ENCODE measurements at places on chromosomes 3 and 15.

- no peak for DNase-seq
Observed at GRCh38 chr3:59784164-59784563, 734.3 kb upstream of the CFAP20DC start.

- no peak for DNase-seq
Observed at GRCh38 chr3:42982645-42983412, 3.7 kb downstream of the GASK1A start.

DNA sequence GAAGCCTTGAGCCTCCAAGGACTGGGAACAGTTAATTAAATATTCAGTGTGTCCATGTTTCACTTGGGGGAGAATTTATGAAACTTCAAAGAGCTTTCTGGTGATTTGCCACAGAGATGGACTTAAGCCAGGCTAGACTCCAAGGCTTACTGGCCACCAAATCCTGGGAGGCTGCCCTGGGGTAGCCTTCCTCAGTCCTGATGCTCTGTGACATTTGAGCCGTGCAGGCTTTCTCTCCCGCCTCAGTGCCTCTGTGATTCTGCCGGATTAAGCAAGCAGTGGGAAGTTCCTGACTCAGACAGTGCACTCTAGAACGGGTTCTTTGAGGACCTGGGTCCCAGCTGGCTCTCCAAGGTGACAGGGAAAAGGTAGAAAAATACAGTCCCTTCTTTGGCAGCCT lies 314.7 kb upstream of the ICE2 start:
- no peak for DNase-seq

DNA sequence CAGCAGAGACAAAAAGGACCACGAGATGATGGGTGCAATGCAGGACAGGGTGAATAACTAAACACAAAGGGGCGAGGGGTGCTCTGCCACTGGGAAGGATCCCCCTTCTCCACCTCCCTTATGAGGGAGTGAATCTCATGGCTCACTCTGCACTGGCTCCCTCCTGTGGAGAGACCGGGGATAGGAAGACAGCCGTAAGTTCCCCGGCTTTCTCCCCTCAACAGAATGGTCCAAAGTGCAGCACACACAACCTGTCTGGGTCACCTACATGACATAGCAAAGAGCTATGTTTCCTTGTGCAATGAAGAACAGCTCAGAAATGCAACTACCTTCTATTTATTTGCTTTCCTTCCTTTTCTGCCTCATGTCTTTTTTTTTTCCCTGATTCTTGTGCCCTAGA lies 7.8 kb upstream of the ACSBG1 start:
- no peak for DNase-seq

- DNase-seq = no peak
Observed at GRCh38 chr3:160707187-160707794, 30.3 kb downstream of the ARL14 start.

GRCh38 chr3:135990903-135991302 lies 25.4 kb downstream of the PPP2R3A start:
- no peak for DNase-seq

DNA sequence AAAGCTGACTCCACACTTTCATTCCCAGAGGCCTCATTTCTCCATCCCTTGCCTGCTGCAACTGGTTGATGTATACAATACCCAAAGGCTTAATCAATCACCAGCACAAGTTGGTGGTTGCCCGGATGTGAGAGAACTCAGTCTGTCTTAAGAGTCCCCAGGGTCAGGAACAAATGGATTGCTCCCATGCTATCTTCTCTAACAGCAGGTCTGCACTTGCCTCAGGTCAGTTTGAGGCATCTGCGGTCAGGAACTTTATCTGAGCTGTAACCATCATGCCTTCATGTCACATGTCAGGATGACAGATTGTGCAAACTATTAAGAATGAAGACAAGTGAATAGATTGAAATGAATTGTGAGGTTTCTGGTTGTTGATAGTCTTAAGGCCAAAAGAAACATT lies 56.1 kb downstream of the BFSP2 start:
- no peak for DNase-seq

GRCh38 chr3:184738982-184739381 lies 27.1 kb upstream of the MAGEF1 start:
- no peak for DNase-seq

DNA sequence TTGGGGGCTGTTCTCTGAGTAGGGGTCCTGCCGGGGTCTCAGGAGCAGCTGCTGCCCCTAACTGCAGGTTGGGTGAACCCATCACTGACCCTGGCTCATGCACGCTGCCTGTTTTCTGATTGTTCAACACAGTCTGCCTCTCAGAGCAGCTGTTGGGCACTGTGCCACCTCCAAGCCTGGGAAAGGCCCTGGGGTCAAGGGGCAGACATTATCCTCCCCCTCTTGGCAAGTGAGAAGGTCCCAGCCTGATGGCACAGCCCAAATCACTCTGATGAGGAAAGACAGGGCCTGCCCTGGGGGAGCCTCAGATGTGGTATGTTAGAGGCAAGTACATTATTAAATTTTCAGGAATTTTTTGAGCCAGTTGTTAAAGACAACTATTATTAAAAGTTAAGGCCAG lies 14.1 kb upstream of the GNAT1 start:
- DNase-seq = no peak

DNA sequence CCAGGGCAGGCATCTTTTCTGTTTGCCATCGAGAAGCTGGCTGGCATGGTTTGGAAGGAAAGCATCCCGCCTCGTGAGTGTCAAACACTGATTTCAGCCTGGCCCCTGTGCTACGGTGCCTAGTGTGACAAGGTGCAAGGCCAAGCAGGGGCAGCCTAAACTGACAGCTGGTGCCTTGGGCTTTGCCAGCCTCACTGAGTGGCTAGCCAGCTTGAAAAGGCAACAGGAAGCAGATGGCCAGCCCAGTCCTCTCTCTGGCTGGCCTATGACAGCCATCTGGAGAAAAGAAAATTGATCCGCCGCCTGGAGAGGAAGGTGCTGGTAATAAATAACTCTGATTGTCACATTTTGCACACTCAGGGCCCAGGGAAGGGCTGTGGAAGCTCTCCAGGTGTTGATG lies 52.2 kb downstream of the C3orf85 start:
- no peak for DNase-seq
